Stimulated activated CD8-positive, alpha-beta memory T cell treated with anti-CD3 and anti-CD28 coated beads, Interleukin-15, amount 100 ng/mL, for 4 hours (primary cell): ENCODE measurements at places on chromosomes 5 and 9.

GRCh38 chr5:169956756-169957155 is 23.5 kb downstream of the INSYN2B start:
- DNase-seq = no peak

DNA sequence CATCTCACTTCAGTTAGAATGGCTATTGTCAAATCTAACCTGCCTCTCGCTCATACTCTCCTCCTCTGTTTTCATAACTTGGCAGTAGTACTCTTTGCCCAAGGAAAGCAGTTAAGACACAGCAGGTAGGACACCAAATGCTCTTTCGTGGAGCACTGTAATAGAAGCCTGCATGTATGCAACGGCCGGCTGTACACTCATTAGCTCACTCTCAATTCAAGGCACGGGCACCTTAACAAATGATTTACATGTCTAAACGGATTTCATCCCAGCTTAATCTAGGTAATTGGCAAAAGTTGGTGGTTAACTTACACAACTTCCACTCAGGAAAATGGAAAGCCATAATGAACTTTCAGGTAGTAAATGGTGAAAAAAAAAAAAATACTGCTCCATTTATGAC is 14.9 kb downstream of the DEPDC1B start:
- DNase-seq = no peak

GRCh38 chr9:96022445-96023051 is 147.1 kb downstream of the ERCC6L2 start:
- no peak for DNase-seq

- no peak for DNase-seq
These were observed 145.7 kb upstream of the ALDH1B1 start for GRCh38 chr9:38246833-38247232.

GRCh38 chr5:139619861-139620260 is 28.3 kb upstream of the CXXC5 start:
- DNase-seq = no peak

DNA sequence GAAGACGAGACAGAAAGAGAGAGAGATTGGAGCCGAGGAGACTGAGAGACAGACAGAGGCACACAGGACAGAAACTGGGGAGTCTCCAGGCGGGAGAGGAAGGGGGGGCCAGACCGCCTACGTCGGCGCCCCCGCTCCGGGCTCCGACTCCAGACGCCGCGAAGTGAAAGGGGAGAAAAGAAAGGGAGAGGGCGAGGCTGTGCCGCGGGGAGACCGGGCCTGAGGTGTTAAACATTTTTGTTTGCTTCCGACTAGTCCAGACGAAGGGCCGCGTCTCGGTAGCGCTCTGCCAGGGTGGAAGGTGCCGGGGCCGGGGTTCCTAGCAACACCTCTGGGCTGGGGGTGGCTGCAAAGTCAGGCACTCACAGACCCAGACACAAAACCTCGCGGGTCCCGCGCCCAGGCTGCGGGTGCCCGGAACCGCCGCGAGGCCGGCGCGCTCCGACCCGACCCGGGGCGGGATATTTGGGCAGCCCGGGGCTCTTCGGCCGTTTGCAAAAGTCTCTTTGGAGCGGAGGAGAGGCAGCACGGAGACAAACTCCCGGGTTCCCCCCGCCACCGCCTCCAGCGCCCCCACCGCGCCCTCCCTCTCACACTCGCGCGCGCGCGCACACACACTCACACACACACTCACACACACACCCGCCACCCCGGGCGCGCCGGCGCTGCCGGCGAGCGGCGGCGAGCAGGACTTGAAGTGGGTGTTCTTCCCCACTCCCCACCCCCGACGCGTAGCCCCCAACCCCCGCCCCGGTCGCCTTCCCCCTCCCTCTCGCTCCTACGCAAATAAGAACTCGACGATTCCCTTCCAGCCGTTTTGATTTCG is 626 bp upstream of the FST start:
- no peak for DNase-seq

DNA sequence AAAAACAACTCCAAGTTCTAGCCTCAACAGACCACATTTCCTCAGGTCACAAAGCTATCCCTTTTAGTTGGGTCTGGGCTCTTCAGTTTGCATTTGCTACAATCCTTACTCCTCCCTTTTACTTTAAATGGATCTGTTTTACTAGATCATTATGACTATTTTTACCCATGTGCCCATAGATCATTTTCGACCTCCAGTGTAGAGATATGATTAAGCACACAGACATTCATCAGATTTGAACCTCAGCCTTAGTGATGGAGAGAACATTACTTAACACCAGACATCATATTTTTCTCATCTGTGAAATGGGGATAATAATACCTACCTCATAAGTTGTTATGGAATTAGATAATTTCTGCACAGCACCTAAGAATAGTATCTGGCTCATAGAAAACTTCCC is 141.9 kb downstream of the NPR3 start:
- DNase-seq = no peak

DNA sequence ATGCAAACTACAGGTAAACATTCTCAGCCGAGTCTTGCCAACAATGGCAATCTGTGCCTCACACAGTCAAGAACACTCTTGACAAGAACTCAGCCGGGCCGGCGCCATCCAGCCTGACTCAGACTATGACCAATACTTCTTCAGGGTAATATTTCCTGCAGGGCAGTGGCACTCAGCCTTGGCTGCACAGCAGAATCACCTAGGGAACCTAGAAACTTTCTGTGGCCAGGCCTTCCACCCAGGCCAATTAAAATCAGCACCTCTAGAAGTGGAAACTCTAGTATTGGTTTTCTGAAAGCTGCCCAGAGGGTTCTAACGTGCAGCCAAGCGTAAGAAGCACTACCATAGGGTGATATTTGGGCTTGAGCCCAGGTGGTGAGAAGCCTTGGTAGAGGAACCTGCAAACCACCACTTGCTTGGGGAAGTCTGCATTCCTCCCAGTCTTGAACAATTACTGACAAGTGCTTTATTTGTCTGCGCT is 120.6 kb downstream of the TTLL11 start:
- no peak for DNase-seq
